ENCODE measurements at places on chromosomes 2 and 18.

GRCh38 chr2:231707625-231707926 lies 749 bp upstream of the PTMA start:
- no peak for DNase-seq

DNA sequence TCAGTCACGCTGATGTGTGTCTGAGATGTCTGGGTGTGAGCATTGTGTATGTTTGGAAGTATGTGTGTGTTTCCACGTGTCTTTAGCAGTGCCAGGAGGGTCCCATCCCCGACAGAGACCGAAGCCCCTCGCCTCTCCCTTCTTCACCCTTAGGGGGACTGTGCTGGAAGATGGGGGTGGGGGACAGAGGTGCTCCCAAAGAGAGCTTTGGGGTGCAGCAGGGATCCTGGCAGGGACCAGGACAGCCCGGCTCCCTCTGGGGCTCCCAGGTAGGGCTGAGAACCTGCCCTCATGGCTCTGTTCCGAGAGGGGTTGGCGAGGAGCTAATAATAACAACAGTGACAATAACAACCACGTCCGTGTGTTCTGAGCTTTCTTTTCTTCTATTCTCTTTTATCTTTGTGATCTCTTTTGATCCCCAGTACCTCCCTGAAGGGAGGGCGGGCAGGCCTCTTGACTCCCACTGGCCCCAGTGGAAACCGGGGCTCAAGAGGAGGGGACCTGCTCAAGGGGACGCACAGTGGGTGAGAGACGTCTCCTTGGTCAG lies 57.6 kb downstream of the SMAD7 start:
- no peak for DNase-seq

DNA sequence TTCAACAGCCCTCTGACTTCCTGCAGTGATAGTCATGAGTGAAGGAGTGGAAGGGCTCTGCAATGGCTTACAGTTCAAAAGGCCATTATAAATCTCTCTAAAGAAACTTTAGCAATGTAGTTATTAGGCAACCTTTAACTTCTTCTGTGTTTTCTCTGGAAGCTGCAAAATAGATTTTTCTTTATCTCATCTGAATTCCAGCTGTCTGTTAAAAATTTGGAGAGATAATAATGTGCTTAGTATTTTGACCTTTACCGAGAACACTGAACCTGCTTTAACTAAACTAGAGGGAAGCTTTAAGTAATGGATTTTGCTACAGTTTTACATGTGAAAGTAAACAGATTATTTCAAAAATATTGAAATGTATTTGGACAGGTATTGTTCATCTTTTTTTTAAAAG lies 847.9 kb downstream of the ERBB4 start:
- no peak for DNase-seq

DNA sequence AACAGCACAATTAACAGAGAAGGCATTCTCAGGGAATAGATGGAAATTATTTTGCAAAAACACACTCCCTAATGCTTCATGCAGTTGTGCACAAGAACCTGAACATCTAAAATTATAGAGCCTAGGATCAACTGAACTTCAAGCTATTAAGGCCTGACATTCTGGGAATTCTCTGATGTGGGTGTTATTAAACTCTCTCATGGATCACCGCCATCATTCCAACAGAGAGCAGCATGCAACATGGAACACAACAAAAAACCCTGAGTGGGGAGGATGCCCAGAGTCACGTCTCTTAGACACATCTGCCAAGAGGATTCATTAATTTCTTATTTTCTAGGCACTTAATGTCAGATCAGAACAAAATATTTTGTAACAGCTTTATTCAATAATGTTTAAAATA lies 543.8 kb downstream of the ERBB4 start:
- DNase-seq, result no peak

Measured in GM03348 (cell line).